ENCODE measurements at places on chromosomes 13 and 19.

DNA sequence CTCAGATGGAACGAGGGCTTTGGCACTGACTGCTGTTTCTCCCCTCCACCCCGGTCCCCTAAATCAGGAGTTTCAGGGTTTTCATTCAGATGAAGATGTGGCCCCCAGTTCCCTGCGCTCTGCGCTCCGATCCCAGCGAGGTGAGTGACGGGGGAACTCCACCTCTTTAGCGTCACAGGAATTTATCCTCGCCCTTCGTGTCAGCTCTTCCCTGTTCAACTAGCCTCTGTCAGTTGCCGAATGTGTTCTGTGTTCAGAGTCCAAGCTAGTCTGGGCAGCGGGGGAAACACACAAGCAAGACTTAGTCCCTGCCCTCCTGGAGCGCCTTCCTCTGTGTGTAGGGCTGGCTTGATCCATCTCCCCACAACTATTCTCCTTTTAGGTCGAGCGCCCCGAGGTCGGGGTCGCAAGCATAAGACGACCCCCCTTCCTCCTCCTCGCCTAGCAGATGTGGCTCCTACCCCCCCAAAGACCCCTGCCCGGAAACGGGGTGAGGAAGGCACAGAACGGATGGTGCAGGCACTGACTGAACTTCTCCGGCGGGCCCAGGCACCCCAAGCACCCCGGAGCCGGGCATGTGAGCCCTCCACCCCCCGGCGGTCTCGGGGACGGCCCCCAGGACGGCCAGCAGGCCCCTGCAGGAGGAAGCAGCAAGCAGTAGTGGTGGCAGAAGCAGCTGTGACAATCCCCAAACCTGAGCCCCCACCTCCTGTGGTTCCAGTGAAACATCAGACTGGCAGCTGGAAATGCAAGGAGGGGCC lies 1.8 kb downstream of the KMT2B start:
- DNase-seq = no peak

GRCh38 chr19:47631681-47632446 lies 22.9 kb downstream of the BICRA start:
- no peak for DNase-seq

DNA sequence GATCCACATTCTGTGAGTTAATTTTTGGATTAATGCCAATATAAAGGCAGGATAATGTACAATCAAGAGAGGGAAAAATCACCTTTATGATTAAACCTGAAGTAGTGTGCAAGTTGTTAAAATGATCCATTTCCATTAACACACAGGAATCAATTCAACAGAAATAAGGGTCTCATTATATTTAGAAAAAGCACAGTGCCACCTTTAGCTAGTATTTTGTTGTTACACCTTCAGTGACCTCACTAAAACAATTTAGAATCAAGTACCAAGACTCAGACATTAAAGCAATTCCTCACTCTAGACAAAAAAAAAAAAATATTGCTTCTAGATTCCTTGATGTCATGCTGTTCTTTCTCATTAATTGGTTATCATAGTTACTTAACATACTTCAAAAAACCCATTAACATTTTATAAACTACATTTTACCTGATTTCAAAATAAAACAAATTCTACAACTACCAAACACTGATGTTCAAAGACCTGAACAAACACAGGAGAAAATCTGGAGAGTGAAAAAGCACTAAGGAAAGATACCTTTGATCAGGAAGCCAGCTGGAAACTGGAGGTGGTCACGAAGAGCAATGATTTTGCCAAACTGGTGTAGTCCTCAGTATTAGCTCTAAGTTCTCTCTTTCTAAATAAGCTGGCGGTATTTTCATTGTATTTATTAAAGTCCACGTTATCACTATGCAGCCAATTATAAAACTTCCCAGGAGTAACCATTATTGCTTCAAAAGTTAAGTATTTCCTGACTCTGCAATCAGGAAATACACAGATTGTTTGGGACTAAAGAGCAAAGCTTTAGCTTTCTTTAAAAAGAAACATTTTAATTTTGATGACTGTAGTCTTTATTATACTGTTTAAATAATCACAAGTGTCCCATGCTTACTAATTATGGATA lies 115.3 kb downstream of the TBC1D4 start:
- no peak for DNase-seq

- DNase-seq = no peak
Measured at GRCh38 chr13:114095486-114095885, 36.9 kb downstream of the RASA3 start.

DNA sequence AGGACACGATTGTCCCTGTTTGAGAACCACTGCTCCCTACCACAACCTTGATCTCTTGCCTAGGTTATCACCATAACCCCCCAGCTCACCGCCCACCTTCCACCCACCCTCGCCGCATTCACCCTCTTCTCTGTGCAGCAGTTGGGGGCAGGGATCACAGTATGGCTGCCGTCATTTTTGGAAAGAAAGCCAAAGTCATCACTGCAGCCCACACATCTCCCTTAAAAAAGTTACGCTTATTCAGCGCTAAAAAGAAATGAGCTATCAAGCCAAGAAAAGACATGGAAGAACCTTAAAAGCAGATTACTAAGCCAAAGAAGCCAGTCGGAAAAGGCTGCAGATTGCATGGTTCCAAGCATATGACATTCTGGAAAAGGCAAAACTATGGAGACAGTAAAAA lies 10.5 kb upstream of the PPP6R1 start:
- DNase-seq = no peak

DNA sequence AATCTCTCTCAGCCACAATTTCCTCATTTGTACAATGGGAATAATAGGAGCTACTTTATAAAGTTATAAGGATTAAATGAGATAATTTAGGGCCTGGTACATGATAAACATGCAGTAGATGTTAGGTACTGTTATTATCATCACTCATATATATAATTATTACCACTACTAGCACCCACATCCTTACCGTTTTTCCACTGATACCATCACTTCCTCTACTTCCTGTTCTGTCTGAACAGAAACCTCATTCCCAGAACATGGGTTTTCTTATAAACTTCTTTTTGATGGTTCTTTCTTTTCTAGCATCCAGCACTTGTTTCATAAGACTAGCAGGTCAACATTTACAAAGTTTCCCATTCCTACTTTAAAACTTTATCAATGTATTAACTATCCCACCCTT lies 6.3 kb downstream of the CDADC1 start:
- no peak for DNase-seq
